GM12891 (cell line): ENCODE measurements at places on chromosomes 7 and 10.

GRCh38 chr10:129466703-129467358, at the start of gene MGMT:
TSS of gene MGMT (plus strand) at chr10:129467241.
- DNase-seq, result peak; percentile 95

DNA sequence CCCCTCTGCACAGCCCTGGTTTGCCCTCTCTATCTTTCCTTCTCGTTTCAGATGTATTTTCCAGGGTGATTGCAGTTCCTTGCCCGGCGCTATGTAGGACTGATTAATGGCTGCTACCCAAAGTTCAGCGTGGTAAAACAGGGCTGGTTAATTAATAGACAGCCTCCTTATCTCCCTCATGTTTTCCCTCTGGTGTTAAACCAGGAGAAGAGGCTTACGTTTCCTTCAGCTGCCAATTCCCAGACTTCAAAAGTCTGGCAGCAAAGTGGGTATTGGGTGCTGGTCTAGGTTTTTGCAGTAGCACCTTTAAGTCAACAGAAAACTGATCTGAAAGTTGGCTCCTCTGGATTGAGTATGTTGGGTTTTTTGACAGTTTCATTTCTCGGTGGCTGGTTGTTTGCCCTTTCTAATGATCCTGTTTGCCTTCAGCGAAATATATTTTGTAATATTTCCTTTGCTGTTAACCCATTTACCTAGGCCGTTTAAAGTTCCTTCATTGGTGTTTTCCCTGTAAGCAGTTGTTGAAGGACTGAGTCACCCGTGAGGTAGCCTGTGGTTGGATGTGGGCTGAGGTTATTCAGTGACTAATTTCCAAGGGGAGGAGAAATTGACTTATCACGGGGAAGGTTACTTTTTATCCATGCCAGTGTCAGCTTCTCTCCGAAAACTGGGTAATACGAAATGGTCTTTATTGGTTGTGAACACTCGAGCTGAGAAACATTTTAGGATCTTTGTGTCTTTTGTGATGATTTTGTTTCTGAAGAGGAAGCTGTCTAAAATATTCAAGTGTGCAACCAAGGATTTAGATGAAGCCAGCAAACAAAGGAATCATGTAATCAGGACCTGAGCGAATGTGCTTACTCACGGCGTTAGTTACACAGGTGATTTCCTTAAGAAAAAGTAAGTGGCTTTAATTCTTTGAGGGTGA, 257.2 kb downstream of the KIAA1217 start:
- no peak for DNase-seq

DNA sequence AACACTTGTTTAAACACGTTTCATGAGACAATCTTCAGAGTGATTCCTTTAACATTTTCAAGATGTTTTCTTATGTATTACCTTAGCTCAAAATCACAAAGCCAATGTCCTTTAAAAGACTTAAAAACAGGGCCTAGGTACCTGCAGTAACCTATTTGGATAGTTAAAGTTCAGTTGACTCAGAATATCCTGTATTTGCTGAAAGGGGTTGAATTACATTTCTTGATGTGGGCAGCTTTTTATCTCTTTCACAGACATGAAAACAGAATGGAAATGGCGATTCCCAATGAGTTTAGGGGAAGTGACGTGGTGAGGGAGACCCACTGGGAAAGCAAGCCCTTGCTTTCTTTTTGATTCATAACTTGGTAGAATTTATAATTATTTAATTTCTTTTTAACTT, 324.4 kb upstream of the AOAH start:
- no peak for DNase-seq

DNA sequence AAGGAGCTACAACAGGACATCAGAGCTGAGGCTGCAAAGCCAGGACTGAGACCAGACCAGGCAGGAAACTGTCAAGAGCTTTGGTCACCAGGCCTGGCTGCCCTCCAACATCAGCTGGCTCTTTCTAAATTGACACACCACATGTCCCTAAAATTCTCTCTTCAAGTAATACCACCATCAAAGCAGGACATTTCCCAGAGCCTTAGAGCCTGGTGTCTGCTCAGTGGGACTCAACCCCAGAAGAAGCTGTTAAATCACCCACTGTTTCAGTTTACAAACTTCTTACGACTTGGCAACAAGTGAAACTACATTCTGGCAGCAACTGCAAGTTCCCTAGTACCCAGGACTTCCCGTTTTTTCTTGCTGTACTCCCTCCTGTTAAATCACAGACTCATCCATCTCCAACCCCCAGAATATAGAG, 3.8 kb upstream of the IL6 start:
- no peak for DNase-seq

- DNase-seq, result no peak
Measured at GRCh38 chr10:51029172-51029641, 45.1 kb upstream of the PRKG1 start.
